AML-193 (cell line): ENCODE measurements at places on chromosomes 7 and 10.

- no peak for DNase-seq
These were observed 286.4 kb upstream of the MEOX2 start for GRCh38 chr7:15972862-15973275.

GRCh38 chr7:31883761-31884164 lies 186.4 kb downstream of the PDE1C start:
- peak; percentile 54 for DNase-seq

- DNase-seq: no peak
These were observed 36.5 kb upstream of the EEPD1 start for GRCh38 chr7:36116347-36117202.

DNA sequence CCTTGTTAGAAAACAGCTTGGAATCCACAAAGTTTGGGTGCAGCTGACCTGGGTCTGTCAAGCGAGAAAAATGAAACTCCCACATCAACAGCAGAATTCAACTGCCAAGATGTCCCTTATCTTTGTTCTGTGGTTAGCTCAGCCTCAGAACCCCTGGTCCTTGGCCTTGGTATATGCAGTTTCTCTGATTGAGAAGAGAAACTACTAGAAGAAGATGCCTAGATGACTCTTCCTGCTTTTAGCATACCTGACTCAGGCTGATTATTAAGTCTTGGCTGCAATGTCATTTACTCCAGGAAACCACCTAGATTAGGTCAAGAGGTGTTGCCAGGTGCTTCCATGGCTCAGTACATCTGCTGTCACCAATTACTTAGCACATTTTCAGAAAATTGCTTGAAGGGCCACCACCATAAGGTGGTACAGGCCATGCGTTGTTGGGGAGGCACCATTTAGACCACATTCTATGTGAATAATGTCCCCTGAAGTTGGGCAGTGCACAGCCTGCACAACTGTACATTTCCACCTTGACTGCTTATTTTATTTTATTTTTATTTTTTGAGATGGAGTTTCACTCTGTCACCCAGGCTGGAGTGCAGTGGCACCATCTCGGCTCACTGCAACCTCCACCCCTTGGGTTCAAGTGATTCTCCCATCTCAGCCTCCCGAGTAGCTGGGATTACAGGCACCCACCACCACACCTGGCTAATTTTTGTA lies 59.4 kb upstream of the ZNF438 start:
- no peak for DNase-seq

GRCh38 chr10:22630234-22631174 lies 83.9 kb downstream of the PIP4K2A start:
- peak; percentile 67 for DNase-seq

- DNase-seq: no peak
These were observed 742.3 kb downstream of the TYW1 start for GRCh38 chr7:67738958-67739357.

DNA sequence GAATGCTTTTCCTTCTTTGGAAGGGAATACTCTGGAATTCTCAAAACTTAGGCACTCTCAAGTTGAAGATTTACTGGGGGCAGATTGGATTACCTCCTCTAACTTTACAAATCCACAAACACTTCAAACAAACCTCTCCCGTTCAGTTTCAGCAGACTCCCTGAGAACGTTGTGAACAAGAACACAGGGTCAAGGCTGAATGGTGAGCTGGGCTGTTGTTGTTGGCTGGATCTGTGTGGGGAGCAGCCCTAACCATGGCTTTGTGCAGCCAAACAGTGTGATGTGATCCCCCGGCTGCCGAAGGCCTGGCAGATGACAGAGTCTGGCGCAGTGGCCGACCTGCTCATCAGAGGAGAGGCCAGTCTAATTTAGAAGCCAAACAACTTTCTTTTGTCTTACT lies 93.1 kb downstream of the BMPER start:
- no peak for DNase-seq

DNA sequence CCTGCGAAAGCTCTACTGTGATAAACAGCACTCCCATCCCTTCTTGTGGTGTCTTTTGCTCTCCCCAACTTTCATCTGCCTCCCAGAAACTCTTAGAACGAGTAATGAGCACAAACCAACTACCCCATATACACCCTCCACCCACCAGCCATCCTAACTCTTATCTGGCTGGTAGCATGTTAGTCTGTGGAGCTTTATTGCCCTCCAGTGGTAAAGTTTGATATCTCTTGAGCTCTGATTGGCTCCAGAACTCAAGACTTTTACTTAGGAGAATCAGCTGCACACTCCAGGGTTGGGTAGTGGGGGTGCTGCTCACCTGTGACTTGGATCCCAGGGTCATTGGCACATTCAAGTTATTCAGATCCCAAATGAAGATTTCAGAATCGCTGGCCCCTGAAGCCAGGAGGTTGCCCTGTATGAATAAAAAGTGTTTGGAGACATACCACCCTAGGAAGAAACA lies 10.9 kb downstream of the SEC31B start:
- peak; percentile 54 for DNase-seq

DNA sequence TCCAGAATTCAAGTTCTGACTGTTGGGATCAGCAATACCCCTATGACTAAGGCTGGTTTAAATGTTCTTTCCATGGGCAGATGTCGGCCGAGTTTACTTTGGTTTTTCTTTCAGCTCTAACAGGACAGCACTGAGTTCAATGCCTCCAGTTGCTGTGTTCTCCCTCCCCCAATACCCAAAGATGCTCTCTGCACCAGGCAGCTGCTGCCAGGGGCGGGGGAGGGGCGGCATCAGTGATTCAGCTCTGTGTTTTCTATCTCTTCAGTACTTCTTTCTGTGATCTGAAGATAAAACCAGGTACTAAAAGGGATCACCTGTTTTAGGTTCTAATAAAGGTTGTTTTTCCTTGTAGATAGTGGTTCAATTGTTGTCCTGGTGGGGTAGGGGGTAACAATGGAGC lies 576.7 kb upstream of the POT1 start:
- no peak for DNase-seq

DNA sequence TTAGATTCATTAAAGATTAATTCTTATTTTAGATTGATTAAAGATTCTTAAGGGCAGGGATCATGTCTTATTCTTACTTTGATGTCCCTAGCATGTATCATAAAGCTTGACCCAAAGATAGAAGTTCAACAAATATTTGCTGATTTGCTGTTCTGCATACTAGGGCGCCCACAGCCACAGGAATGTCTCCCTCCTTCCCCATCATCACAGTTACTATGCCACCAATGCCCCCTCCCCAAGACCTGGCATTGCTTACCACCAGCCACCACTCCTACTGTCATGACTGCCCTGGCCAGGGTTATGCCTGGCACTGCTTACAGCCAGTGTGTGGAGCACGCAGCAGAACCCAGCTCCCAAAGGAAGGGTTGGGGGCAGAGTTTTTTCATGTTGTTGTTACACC lies 86.7 kb upstream of the AGK start:
- DNase-seq: no peak

DNA sequence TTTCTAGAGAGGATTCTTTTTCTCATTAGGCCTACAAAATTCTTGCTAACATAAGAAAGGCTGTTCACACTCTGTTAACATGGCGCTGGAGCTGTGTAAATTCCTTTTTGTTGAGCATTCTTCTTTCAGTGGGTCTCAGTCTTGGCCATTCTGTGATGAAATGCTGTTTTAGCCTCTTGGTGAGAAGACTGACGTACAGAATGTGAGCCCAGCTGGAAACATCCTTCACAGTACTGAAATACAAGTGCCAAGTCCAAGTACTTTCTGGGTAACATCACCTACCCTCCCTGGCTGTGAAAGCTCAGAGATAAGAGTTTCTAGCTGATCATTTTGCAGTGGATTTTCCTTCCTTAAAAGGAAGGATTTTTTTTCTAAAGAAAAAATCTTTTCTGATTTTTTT lies 231.8 kb downstream of the AHR start:
- no peak for DNase-seq

DNA sequence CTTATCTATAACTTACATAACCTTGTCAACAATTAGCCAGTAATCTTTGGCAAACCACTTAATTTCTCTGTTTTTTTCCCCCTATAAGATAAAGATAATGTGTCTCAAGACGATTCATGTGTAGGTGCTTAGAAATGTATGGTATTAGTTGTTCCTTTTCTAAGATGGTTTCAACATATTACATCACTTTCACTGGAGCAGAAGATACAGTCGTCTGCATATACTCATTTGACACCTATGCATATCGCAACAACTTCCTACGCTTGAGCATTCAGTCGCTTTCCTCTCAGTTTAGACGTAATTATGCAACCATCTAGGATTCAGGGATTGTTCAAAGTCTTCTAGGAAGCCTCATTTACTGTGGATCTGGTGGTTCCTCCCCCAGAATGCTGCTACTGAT lies 396.7 kb downstream of the PHTF2 start:
- DNase-seq: no peak

DNA sequence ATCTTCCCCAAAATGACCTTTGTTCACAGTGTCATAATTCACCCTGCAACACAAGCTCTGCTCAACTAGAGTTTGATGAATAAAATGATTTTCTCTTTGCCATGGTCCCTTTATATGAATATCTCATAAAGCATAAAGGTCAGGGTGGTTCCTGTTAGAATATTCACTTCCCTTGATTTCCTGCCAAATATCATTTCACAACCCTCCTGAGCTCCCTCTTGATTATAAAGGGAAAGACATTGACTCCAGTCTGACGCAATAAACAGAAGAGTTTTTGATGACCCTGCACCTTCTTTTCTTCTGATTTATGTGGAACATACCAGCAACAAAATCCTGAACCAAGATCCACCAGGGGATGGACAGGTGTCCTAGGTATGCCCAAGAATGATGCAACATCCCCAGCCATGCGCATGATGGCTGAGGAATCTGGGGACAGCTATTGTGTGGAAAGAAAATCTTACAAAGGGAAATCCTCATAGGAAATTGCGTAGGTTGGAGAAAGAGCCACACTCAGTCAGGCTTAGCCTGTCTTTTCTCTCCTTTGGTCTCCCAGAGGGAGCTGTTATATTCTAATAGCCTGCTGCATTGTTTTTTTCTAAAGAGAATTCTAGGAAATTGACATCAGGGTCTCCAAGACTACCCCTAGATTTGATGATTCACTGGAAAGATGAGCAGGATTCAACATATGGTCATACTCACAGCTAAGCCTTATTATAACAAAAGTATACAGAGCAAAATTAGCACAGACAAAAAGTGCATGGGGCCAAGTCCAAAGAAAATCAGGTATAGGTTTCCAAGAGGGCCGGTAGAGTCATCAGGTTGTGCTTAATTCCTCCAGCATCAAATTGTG lies 18.8 kb downstream of the IFIT3 start:
- DNase-seq: peak; percentile 80

GRCh38 chr10:22316286-22317075 lies at the start of gene COMMD3:
TSS of gene COMMD3 (plus strand) at chr10:22316388. CDS start at chr10:22316418, 30 bp downstream.
- peak; percentile 70 for DNase-seq

- no peak for DNase-seq
These were observed 40.9 kb downstream of the NSUN6 start for GRCh38 chr10:18610517-18610916.

DNA sequence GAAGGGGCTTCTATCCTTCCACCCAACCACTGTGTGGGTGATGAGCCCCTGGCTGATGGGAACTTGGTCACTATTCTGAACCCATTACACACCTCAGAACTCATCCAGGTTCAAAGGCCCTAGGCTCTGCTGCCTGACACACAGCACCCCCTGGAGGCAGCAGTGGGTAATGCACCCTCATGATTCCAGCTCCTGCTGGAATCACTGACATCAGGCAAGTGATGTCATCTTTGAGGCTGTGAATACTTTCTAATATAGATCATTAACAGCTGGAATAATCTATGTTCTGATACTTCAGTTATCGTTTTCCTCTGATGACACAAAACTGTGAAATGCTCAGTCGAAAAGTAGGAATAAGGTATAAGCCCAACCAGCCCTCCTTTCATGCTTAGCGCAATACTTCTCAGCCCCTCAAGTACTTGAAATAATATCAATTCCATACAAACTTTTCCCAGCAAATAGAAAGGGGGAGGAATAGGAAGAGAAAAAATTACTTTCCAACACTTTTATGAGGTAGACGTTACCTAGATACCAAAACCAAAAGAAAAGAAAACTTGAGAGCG lies 7.5 kb upstream of the RBP3 start:
- peak; percentile 1 for DNase-seq

DNA sequence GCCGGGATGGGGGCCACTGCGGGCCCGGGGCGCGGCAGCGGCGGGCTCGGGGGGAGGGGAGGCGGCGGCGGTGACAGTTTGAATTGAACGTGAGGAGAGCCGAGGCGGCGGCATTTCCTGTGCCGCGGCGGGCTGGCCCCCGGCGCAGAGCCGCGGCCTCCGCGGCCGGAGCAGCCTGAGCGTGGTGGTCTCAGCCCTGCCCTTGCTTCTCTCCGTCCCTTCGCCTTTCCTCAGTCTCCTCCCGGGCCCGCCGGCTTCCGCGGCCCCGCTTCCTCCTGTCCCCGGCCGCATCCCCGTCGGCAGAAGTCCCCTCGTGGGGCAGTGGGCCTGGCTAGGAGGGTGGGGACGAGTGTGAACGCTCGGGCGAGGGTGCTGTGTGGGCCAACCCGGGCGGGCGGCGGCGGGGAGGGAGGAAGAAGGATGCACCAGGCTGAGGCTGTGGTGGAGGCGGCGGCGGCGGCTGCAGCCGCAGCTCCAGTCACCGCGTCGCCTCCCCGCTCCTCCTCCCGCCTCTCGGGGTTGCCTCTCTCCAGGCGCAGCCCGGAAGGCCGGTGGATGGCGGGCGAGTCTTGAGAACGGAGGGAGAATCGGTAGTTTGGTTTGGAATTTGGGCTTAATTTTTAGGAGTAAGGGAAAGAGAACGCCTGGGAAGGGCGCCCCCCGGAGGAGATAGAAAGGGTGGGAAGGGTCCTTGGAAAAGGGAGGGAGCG lies 690 bp downstream of the SEPTIN7 start:
- peak; percentile 58 for DNase-seq

DNA sequence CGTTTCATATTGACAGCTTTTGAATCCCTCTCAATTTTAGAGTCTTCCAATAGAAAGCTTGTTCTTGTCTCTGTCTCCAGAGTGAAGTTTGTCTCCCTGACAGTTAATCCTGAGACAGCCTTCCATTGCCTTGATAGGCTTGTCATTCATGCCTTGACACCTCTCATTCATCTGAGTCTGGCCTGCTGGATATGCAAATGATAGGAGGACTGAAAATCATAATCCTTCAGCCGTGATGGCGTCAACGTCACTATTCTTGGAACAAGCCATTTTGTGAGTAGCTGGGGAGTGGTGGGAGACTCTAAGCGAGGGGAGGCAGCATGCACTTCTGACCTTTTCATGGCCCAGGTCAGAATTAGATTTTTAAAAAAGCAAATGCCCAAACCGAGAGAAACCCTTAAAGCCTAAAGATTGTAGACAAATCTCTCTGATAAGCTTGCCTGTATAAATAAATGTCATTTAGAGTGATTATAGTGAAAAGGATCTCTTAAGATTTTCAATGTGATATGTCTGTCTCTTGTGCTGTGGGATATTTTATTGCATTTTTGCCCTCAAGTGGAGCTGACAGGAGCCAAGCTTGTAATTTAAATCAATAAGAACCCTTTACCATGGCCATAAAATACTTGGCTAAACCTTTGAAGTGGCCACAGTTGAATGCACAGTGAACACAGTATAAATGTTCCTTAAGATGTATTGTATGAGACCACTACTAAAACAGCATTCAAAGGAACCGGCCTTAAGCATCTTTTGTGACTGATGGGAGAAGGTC lies 148.8 kb downstream of the SNX10 start:
- DNase-seq: no peak
